GM13976 (cell line): ENCODE measurements at places on chromosomes 3 and 15.
A peak's percentile ranks its signal among the peaks of the same experiment; 100 is the strongest.

GRCh38 chr3:126657901-126658300 lies 3.0 kb upstream of the TXNRD3 start:
- no peak for DNase-seq

- DNase-seq: no peak
Observed at GRCh38 chr3:57934373-57934772, 73.8 kb upstream of the FLNB start.

GRCh38 chr3:116280130-116280740 lies 165.1 kb downstream of the LSAMP start:
- no peak for DNase-seq

- peak; percentile 75 for DNase-seq
Observed at GRCh38 chr3:149120051-149120972, 9.1 kb upstream of the HPS3 start.

DNA sequence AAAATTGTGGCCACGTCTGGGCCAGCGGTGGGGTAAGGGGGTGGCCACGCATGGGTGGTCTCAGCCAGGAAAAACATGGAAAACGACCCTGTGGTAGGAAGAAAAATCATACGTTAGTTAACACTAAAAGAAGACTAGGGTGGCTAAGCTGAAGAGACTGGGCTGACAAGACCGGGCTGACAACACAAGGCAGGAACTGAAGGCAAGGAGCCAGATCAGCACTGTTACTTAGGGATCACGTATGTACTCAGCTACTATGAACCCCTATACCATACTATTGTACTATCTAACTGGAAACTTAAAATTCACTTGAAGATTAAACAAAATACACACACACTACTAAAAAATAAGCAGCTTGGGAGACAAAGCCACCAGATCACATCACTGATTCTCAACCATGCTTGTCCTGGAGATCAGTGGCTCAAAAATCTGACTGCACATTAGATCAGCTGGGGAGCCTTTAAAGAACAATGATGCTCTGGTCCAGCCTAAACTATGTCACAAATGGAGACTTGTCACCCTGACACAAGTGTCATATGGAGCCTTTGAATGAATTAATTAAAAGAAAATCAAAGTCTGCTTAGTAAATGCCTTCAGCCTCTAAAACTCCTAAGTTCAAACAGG lies 442.2 kb downstream of the SHQ1 start:
- no peak for DNase-seq

- no peak for DNase-seq
Observed at GRCh38 chr15:41892621-41893421, 1.0 kb downstream of the SPTBN5 start.

DNA sequence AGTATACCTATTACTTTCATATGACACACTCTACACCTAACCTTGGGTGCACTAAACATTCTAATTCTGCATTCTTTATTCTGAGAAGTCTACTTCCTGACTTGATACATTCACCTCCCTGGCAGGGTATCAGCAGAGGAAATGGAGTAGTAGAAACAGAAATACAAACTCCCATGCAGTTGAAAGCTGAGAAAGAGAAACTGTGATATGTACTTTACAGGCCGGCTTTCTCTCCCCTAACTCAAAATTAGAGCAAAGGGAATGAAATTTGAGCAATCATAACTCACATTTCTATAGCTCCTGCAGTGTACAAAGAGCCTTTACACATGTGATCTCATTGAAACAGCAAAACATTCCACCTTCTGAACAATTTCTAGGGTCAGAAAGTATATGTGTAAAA lies 135.5 kb upstream of the COL8A1 start:
- DNase-seq: peak; percentile 20

GRCh38 chr3:130648293-130648692 lies 98.3 kb downstream of the PIK3R4 start:
- DNase-seq: no peak

GRCh38 chr3:150130404-150131100 lies 159.9 kb upstream of the PFN2 start:
- no peak for DNase-seq

- DNase-seq: peak; percentile 76
Observed at GRCh38 chr3:4776980-4777581, 202.2 kb upstream of the BHLHE40 start.

- DNase-seq: no peak
Observed at GRCh38 chr3:105622169-105622568, 246.6 kb downstream of the CBLB start.

- DNase-seq: no peak
Observed at GRCh38 chr15:63922916-63923315, 89.2 kb upstream of the HERC1 start.

DNA sequence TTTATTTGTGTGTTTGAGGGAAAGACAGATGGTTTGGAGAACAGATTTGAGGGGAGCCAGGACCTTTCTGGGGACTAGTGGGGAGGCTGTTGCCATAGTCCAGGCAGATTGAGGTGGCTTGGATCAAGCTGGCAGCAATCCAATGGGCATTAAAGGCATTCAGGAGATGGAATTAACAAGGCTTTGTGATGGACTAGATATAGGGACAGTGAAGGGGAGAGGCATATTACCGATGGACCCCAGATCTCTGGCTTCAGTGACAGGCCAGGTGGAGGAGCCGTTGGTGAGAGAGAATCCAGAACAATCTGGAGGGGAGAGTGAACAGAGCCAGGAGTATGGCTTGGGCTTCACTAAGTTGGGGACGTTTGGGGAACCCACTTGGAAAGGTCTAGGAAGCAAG lies 124.8 kb downstream of the EEFSEC start:
- no peak for DNase-seq

DNA sequence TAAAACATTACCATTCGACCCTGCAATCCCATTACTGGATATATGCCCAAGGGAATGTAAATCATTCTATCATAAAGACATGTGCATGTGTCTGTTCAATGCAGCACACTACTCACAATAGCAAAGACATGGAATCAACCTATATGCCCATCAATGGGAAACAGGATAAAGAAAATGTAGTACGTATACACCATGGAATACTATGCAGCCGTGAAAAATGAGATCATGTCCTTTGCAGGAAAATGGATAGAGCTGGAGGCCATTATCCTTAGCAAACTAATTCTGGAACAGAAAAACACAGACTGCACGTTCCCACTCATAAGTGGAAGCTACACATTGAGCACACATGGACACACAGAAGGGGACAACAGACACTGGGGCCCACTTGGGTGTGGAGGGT lies 20.4 kb upstream of the PYDC2 start:
- DNase-seq: no peak

- DNase-seq: peak; percentile 72
Observed at GRCh38 chr3:143121241-143122088, 1.9 kb downstream of the CHST2 start.

- DNase-seq: peak; percentile 28
Observed at GRCh38 chr15:86915811-86916331, 836.2 kb downstream of the AGBL1 start.

GRCh38 chr15:66601521-66601920 lies 35.7 kb upstream of the LCTL start:
- DNase-seq: no peak

GRCh38 chr3:151182349-151183079 lies 20.5 kb downstream of the GPR171 start:
- DNase-seq: no peak

- peak; percentile 11 for DNase-seq
Observed at GRCh38 chr3:4409415-4409814, 57.7 kb downstream of the SUMF1 start.

DNA sequence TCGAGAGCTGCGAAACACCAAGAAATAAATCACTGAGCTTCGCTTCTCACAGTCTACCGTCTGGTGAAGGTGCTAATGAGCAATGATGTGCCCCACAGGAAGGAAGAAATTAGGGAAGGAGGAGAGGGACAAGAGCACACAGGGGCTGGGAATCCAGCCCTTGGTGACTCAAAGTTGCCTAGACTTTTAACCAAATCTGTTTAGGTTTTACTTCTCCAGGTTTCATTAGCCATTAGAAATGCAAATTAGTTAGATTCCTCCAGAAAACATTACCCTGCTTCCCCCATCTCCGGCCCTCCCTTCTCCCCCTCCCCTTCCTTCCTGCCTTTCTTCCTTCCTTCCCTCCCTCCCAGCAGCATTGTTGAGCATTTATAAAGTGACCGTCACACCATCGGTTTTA lies 59.3 kb upstream of the UBE2E1 start:
- DNase-seq: no peak

DNA sequence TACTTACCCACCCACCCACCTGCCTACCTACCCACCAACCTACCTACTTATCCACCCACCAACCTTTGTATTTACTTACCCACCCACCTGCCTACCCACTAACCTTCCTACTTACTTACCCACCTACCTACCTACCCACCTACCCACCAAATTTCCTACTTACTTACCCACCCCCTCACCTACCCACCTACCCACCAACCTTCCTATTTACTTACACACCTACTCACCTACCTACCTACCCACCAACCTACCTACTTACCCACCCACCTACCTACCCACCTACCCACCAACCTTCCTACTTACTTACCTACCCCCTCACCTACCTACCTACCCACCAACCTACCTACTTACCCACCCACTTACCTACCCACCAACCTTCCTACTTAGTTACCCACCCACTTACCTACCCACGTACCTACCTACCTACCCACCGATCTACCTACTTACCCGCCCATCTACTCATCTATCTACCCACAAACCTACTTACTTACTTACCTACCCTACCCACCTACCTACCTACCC lies 179.6 kb downstream of the USP13 start:
- no peak for DNase-seq

GRCh38 chr3:50233176-50233575 lies 2.8 kb upstream of the GNAI2 start:
- no peak for DNase-seq

- DNase-seq: peak; percentile 82
Observed at GRCh38 chr3:122609798-122610559, 32.5 kb downstream of the PARP15 start.

GRCh38 chr3:96416549-96417255 lies 397.7 kb upstream of the EPHA6 start:
- DNase-seq: no peak
